ENCODE measurements at places on chromosomes 12 and 14.

DNA sequence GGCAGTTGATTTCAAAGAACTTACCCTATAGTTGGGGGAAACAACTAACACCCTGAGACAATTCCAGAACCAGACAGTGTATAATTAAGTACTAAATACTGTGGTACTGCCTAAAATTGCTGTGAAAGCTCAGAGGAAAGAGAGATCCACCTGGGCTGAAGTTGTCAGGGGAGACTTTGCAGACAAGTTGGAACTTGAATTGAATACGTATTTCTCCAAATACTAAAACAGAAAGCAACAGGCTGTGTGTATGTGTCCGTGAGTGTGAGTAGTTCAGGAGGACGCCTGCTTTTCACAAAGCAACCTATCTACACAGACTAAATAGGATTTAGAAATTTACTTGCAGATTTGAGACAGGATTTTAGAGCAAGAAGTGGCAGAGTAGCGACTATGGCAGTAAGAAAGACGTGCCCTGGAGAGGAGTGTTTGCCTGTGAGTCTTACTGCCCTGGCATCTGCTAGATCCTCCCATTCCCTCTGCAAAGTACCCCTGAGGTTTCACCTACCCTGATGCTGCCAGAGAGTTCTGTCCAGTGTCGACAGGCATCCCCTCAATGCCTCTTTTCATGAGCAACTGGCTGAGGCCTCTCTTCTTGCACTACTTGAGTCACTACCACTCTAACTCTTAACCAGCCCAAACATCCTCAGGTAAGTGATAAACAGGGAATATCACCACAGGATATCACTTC, 37.4 kb upstream of the BMP4 start:
- DNase-seq, result no peak

DNA sequence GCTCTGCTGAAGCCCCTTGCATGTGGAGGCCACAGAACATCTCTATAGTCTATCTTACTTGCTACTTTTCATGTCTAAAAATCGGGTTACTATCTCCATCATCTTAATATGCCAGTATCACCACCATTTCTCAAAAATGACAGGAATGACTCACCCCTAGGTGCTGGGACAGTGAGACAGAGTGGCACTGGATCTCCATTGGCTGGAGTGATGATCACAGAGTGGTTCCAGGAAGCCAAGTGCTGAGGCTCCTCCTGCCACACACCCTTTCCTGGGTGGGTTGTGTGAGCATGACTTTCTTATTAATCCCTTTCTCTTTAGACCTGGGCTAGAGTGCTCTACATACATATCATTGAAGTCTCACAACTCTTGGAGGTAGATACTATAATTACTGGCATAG, 3.3 kb upstream of the ASCL1 start:
- DNase-seq, result peak; percentile 76

- DNase-seq, result no peak
Observed at GRCh38 chr12:78584695-78585094, 279.9 kb upstream of the SYT1 start.

DNA sequence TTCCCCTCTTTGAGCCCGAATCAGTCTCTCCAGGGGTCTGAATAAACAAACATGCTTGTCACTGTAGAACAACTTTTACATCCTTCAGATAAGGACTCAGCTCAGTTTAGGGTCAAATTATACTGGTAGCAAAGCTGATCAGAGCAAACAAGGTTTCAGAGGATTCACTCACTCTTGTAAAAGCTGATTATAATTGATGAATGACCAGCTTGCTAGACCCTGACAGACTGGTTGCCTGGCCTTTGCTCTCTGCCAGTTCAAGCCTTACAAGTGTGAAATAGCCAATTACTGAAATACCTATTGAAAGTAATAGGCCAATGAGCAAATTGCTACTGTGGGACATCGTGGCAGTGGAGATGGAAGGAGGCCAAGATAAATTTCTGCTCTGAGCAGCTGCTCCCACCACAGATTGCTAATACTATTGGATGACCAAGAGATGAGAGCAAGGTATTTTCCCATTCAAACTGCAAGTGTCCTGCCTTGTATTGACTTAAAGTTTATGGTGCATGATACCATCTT, 177.6 kb downstream of the PDZRN4 start:
- DNase-seq, result no peak

DNA sequence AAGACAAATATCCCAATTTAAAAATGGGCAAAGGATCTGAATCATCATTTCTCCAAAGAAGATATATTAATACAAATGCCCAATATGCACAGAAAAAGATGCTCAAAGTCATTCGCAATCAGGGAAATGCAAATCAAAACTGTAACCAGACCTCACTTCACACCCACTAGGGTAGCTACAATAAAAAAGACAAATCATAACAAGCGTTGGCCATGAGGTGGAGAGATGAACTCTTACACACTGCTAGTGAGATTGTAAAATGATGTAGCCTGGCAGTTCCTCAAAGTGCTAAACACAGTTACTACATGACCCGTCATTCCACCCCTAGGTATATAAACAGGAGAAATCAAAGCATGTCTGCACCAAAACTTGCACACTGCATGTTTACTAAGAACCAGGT, 30.4 kb downstream of the CDC42BPB start:
- DNase-seq, result no peak

DNA sequence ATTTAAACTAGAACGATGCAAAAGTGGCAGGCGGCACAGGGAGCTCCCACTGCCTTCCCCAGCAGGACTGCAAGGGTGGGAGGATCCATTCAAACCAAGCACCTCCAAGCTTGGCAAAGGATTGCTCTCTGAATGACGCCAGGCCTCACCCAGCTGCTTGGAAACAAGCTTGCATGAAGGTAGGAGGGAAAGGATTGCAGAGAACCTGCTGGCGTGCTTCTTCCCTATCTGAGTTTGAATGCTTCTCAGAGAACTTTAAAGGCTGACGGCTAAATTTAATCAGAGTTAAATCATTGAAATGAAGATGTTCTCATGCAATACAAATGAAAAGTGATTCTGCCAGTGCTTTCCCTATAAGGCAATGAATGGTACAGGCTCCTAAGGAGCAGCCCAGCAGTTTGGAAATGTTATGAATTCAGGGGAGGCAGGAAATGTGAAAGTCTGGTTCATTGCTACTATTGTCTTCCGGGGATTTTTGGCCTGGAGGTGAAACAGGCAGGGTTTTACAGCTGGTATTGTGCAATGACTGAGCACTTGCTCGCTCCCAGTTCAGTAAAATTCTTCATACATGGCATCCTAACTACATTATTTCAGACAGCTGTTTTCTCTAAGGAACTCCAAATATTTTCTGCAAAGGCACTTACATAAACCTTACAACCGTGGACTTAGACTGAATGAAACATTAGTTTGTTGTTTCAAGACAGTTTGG, 31.9 kb upstream of the DUSP6 start:
- no peak for DNase-seq

- DNase-seq, result no peak
Observed at GRCh38 chr12:91774434-91774921, 371.2 kb downstream of the BTG1 start.

- DNase-seq, result no peak
Observed at GRCh38 chr14:91706996-91707395, 24.9 kb downstream of the CATSPERB start.

Measured in activated CD4-positive, alpha-beta T cell treated with anti-CD3 and anti-CD28 coated beads, Interleukin-2, amount 50 U/mL, for 16 hours (primary cell).